ENCODE measurements at places on chromosomes 5 and 9.

GRCh38 chr9:128152133-128153059 is 3.1 kb downstream of the LCN2 start:
- no peaks in the 10 kb centered on the region for H3K27me3 ChIP-seq
- peaks cover 4% of the 10 kb centered on the region for H3K4me1 ChIP-seq
- no peak overlapping the region for H3K4me3 ChIP-seq

GRCh38 chr9:133368249-133368881 is 7.5 kb downstream of the SURF4 start:
- peak overlapping the region; percentile 97 for H3K27ac ChIP-seq
- H3K4me3 ChIP-seq, result peak overlapping the region; percentile 93
- peaks cover 95% of the 10 kb centered on the region for H3K36me3 ChIP-seq
- H3K4me1 ChIP-seq, result peaks cover 56% of the 10 kb centered on the region

DNA sequence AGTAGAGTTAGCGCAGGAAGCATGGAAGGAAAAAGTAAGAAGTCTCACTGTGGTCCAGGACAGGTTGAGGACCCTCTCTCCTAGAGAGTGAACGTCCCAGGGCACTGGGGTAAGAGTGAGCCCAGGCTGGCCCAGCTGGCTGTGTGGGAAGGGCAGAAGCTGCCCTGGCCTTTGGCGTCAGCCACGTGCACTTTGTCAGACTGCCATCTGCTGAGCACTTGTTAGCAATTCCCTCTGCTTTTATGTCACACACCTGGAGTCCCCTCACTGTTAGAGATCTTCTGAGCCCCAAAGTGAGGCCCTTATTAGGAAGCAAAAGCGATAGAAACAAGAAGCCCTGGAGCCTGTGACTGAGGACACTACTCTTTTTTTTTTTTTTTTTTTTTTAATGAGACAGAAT is 79.1 kb downstream of the UGCG start:
- H3K27me3 ChIP-seq, result no peaks in the 10 kb centered on the region
- no peak for DNase-seq
- no peaks in the 10 kb centered on the region for H3K36me3 ChIP-seq
- no peak overlapping the region for H3K4me3 ChIP-seq
- no peak overlapping the region for H3K27ac ChIP-seq
- peaks cover 5% of the 10 kb centered on the region for H3K4me1 ChIP-seq

DNA sequence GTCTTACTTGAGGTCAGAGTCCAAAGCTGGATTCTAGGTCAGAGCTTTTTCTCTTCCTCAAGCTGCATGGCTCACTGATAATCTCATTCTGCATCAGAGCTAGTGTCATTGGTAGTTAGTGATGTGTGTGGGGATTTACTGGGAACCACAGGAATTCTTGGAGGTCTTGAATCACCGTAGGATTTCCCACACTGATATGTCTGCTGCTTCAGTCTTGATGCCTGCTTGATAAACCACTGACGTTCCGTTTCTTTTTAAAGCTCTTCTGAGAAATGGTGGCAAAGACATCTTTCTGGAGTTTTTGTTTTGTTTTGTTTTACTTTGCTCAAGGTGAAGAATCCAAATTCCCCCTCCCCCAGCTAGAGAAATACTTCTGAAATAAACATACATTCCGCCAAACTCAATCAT is 1.2 kb upstream of the GARIN3 start:
- H3K27ac ChIP-seq, result peak overlapping the region; percentile 41
- H3K36me3 ChIP-seq, result peaks cover 6% of the 10 kb centered on the region
- peaks cover 13% of the 10 kb centered on the region for H3K4me1 ChIP-seq
- H3K27me3 ChIP-seq, result no peaks in the 10 kb centered on the region
- DNase-seq, result no peak

DNA sequence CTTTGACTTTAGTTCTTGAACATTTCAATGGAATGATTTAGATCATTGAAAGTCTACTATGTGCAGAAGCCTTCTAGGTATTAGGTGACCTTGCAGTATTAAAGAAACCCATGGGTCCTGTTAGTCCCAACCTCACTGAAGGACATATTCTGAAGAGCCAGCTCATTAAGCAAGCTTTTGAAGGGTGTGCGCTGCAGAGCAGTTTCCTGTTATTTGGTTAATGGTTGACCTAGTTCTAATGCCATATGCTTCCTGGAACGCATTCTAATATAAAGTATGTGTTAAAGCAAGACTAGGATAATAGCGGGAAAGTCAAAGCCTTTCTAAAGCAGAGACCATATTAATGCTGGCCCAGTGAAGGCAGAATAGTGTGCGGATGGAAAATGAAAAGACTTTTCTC is 20.1 kb downstream of the ZNF462 start:
- no peak overlapping the region for H3K4me3 ChIP-seq
- no peaks in the 10 kb centered on the region for H3K36me3 ChIP-seq
- no peaks in the 10 kb centered on the region for H3K4me1 ChIP-seq

DNA sequence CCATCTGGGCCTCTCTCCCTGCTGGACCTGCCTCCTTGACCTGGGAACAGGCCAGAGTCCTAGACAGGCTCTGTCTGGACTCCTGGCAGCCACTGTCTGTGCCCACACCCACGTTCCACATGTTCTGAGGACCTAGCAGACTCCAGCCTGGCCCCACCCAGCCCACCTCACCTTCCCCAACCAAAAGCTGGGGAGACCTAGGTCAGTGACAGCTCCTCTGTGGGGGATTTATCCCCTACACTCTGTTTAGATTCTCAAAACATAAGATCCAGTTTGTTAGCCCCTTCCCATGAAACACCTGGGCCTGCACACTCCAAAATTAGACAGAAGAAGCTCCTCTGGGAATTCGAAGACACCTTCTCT is 59.8 kb upstream of the ADAMTS2 start:
- peaks cover 36% of the 10 kb centered on the region for H3K27me3 ChIP-seq
- H3K27ac ChIP-seq, result no peak overlapping the region
- H3K36me3 ChIP-seq, result no peaks in the 10 kb centered on the region

- H3K27ac ChIP-seq, result no peak overlapping the region
- H3K36me3 ChIP-seq, result no peaks in the 10 kb centered on the region
- H3K4me1 ChIP-seq, result no peaks in the 10 kb centered on the region
- H3K4me3 ChIP-seq, result no peak overlapping the region
- no peak for DNase-seq
- H3K27me3 ChIP-seq, result no peaks in the 10 kb centered on the region
Measured at GRCh38 chr9:20189871-20190270, 401.0 kb upstream of the SLC24A2 start.

DNA sequence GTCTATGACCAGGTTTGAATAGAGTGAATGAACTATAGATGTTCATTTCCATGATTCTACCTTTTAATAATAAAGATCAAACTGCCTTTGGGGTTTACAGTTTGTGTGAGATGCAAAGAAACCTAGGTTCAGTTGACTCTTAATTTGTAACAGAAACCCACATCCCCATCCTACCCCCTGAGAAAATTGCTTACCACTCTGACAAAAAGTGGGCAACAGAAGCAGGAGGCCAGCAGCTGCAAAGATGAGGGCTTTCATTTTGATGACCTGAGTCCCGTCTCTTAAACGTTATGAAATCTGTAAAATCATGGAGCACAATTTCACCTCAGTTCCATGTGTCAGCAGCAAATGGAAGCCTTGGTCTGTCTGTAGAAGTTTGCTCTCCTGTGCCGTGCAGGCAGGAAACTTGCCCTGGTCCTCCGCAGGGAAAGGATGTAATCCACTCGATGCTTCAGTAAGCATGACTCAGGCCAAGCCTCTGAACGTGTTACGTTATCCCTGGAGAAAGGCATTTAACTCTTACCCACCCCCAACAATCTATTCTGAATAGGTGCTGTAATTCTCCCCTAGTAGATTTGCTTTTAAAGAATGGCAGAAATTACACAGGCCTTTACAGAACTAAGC is at the start of gene F2RL2:
Gene F2RL2 (minus strand): TSS at position 431 of the 624 bp plus-strand sequence. CDS start 173 bp downstream, at position 258.
- no peak for DNase-seq
- peaks cover 40% of the 10 kb centered on the region for H3K4me1 ChIP-seq
- peaks cover 28% of the 10 kb centered on the region for H3K36me3 ChIP-seq

DNA sequence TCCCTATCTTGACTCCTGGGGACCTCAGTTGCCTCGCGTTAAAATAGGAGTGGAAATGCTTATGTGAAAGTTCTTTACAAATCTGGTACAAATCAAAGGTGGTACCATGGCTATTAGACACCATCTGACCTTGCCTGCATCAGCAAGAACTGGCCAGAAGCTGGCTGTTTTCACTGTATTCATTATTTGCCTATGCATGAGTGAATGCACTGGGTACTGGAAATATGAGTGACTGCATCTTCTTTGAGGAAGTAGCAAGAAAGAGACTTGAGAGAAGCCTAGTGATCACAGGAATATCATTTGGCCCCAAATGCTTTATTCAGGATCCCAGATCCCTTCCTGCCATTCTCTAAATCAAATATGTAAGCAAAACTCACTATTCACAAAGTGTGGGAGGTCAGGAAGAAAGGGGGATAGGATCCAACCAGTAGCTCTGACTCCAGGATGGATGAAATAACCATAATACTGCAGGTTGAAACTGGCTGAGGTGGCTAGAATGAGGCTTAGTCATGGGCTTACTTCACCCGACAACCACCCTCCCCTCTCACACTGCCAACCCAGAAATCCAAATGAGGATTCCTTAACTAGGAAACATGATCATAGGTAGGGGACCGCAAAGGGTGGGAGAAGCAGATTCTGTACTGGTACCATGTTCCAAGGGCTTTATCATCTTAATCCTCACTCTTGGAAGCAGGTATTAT is 56.7 kb downstream of the FAM114A2 start:
- H3K4me1 ChIP-seq, result no peaks in the 10 kb centered on the region
- no peak overlapping the region for H3K4me3 ChIP-seq
- peaks cover 20% of the 10 kb centered on the region for H3K27me3 ChIP-seq
- H3K27ac ChIP-seq, result no peak overlapping the region
- no peak for DNase-seq
- no peaks in the 10 kb centered on the region for H3K36me3 ChIP-seq

GRCh38 chr5:42989190-42989589 is 50.9 kb downstream of the ANXA2R start:
- peak overlapping the region; percentile 96 for H3K4me3 ChIP-seq
- peaks cover 71% of the 10 kb centered on the region for H3K4me1 ChIP-seq
- DNase-seq, result no peak
- no peaks in the 10 kb centered on the region for H3K27me3 ChIP-seq

DNA sequence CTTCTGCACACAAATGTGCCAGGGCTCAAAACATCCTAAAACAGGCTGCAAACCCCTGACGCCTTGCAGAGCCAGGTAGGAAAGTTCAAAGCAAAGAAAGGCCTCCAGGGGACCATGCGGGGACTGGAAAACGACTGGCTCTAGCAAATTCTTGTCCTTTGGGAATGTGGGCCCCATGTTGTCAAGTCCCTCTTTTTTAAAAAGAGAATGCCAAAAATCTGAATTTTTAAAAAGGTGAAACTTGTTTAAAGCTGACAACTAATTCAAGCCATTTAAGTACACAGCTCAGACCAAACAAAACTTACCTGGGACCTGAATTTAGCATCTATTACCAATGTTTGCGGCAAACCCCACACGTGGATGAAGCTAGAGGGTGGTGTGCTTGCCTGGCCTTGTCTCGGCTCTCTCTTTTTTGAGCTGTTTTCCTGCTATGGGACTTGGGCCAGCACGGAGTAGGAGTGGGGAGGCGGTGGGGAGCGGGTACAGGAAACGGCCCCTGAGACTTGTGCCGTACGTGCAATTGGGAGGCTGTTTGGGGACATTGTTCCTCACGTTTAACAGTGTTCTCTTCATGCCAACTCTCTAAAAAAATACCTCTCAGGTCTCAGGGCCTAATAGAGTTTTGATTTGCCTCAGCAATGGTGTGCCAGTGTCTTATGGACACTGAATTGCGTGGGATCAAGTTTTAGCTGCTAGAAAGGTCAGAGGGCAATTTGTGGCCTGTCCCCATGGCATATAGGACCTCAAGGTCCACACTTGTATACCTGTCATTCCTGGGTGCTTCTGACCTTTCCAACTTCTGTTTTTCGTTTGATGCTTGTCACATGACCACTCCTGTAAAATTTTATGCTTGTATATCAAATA is 15.1 kb upstream of the PHF19 start:
- peak overlapping the region; percentile 65 for H3K4me3 ChIP-seq
- no peak for DNase-seq
- H3K27me3 ChIP-seq, result no peaks in the 10 kb centered on the region
- peak overlapping the region; percentile 95 for H3K27ac ChIP-seq
- peaks cover 42% of the 10 kb centered on the region for H3K4me1 ChIP-seq

DNA sequence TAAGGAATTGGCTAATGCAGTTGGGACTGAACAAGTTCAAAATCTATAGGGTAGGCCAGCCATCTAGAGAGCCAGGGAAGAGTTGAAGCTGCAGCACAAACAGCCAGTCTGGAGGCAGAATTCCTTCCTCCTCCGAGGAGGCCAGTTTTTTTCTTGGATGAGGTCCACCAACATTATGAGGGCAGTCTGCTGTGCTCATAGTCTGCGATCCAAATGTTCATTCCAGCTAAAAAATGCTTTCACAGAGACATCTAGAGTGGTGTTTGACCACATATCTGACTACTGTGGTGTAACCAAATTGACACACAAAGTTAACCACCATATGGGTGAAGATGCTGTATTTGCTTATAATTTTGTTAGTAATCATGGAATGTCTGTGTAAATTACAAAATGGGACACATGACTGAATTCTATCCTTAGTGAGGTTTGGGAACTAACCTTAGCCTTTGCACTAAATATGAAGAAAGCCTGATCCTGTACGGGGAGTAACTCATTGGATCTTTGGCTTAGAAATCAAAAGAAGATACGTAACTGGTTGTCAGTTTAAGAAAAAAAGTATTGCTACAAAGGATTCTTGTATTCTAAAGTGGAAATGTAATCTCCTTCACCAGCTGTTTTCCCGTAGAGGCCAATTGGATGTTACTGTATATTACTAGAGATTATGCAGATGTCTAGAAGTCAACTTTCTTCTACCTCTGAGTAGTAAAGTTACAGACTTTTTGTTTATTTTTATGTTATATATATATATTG is 70.6 kb downstream of the SPIN1 start:
- no peaks in the 10 kb centered on the region for H3K27me3 ChIP-seq
- no peak for DNase-seq
- H3K27ac ChIP-seq, result no peak overlapping the region
- H3K36me3 ChIP-seq, result peaks cover 5% of the 10 kb centered on the region
- no peaks in the 10 kb centered on the region for H3K4me1 ChIP-seq

DNA sequence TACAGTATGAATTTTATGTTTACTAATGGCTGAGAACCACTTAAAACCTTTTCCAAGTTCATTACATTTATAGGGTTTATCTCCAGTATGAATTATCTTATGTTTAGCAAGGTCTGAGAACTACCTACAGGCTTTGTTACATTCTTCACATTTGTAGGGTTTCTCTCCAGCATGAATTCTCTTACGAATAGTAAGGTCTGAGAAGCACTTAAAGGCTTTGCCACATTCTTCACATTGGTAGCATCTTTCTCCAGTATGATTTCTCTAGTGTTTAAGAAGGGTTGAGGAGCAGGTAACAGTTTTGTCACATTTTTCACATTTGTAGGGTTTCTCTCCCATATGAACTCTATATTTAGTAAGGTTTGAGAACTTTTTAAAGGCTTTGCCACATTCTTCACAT is 1127.4 kb downstream of the EFNA5 start:
- H3K27ac ChIP-seq, result no peak overlapping the region
- no peak overlapping the region for H3K4me3 ChIP-seq
- no peaks in the 10 kb centered on the region for H3K4me1 ChIP-seq

- no peak overlapping the region for H3K27ac ChIP-seq
- no peaks in the 10 kb centered on the region for H3K27me3 ChIP-seq
- H3K4me1 ChIP-seq, result peaks cover 6% of the 10 kb centered on the region
- no peak for DNase-seq
Measured at GRCh38 chr5:73701566-73701965, 75.6 kb downstream of the ARHGEF28 start.

- no peak for DNase-seq
- no peaks in the 10 kb centered on the region for H3K36me3 ChIP-seq
- no peak overlapping the region for H3K27ac ChIP-seq
- H3K4me3 ChIP-seq, result no peak overlapping the region
- H3K4me1 ChIP-seq, result peaks cover 20% of the 10 kb centered on the region
Measured at GRCh38 chr5:80977764-80978163, 17.6 kb downstream of the RASGRF2 start.
